ENCODE measurements at places on chromosomes 7 and 10. TPM values are rescaled to one million over a fixed set of nuclear protein-coding genes. Genes with fewer than 3 reads are reported as not detected.
A peak's percentile ranks its signal among the peaks of the same experiment; 100 is the strongest.

Gene SPDYE11
- total RNA-seq, result not detected

Gene PAPSS2
- 24.0 TPM for total RNA-seq

Gene HECW1
- total RNA-seq, result not detected

Gene GPER1
- 4.6 TPM for total RNA-seq

Gene PDE1C
- 50.8 TPM for total RNA-seq

Gene OGDHL
- total RNA-seq, result 4.2 TPM

Gene CYP3A7
- not detected for total RNA-seq

Gene SYT15
- 4.9 TPM for total RNA-seq

Gene GOLGA7B
- total RNA-seq, result 2.4 TPM

Gene PPP1R3C
- 173 TPM for total RNA-seq

Gene AKR1C4
- total RNA-seq, result not detected

Gene KCND2
- 0.41 TPM for total RNA-seq

DNA sequence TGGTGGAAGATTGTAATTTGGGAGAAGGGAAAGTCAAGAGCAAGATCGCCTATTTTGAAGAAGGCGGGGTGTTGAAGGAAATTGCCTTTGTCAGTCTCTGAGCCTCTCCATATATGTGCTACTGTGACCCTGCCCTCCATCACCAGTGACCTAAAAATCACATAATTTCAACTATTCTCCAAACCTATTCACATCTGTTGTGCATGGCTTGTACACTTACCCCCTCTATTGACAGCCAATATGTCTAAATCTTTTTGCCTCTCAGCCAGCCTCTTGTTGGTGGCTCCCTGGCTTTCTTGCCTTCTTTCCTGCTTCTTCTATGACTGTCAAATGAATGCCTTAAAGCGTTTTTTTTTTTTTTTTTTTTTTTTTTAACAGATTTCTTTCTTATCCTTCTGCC, 295.6 kb downstream of the AUTS2 start:
- no peak for DNase-seq

- DNase-seq, result no peak
Measured at GRCh38 chr7:106053109-106053508, 59.0 kb downstream of the SYPL1 start.

GRCh38 chr10:86644794-86645445, 9.4 kb upstream of the OPN4 start:
- DNase-seq, result no peak

DNA sequence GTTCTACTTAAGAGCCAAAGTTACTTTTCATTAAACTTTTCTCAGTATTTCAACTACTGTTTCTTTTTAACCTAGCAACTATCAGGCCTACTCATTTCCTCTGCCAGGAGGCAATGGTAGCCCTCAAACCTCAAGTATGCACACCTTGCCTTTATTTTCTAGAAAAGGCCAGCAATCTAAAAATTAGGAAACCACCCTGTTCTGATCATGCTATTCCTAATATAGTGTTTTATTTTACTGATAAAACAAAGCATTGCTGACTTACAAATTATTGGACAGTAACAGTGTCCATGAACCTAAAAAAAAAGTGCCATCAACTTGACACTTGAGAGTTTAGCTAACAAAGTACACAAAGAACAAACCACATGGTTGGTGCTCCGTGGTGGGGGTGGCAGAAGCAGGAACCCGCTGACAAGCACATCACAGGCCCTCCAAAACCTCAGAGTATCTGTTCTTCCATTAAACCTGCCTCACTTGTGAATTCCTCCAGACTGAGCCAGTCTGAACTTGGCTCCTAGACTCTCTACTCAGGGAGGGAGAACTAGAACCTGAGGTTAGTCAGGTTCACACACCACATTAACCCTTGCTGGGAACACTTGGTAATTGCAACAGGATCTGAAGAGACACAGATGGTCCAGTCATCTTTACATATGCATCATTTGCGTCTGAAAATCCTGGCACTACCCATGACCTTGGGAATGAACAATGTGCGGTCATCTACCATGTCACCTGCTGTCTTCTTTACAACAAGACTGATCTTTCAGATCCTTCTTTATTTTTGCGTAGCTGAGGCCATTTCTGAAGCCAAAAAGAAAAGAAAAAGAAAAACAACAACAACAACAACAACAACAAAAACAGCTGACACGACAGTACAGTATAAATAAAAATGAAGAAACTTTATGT, 31.9 kb downstream of the PIP4K2A start:
- DNase-seq, result no peak

GRCh38 chr10:34305189-34305588, 509.9 kb downstream of the PARD3 start:
- DNase-seq, result no peak

DNA sequence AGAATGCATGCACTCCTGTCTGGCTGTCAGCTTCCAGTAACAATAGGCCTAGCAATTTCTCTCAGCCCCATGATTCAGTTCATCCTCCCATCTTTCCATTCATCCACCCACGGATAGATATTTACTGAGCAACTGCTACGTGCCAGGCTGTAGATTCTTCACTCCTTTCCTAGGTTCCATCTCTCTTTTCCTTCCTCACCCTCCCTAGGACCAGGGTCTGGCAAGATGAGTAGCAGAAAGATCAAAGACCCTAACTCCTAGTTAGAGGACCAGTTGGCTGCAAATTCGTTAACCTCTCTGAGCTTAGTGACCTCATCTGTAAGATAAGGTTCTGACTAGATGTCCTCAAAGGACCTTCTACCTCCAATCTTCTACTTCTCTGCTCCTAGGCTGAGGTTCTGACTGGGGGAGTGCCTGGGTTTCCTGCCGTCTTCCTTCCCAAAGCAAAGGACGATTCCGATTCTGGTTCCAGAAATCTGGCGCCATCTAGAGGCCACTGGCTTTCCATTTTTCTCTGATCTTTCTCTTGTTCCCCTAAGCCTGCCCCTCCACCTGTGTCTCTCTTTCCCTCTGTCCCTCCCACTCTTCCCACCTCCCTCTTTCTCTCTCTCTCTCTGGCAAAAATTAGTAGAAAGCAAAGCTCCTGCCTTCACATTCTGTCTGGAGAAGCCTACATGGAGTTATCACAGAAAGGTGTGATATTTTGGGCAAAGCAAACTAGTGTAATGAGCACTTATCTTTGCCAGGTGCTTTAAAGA, 26.2 kb downstream of the TBATA start:
- DNase-seq, result peak; percentile 72

- DNase-seq, result no peak
Measured at GRCh38 chr7:120320218-120320961, 47.4 kb downstream of the KCND2 start.

DNA sequence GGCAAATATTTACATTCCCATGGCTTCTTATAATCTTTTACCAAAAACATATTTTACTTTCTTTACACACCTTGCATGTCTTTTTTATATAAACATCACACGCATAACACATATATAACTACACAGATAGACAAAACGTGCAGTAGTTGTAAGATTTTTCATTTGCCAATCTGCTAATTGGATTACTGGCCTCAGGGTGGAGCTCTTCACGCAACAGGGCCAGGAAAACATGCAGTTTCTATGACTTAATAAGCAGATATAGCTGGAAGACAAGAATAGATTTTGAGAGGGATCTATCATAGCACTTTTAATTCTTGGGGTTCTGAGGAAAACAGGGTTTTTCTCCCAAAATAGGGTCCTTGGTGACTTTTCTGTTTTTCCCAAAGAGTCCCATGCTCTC, 12.7 kb downstream of the ACADSB start:
- DNase-seq, result no peak

- no peak for DNase-seq
Measured at GRCh38 chr10:131933016-131933695, 32.3 kb downstream of the PPP2R2D start.

GRCh38 chr10:17240096-17240495, 12.1 kb downstream of the VIM start:
- DNase-seq, result no peak

DNA sequence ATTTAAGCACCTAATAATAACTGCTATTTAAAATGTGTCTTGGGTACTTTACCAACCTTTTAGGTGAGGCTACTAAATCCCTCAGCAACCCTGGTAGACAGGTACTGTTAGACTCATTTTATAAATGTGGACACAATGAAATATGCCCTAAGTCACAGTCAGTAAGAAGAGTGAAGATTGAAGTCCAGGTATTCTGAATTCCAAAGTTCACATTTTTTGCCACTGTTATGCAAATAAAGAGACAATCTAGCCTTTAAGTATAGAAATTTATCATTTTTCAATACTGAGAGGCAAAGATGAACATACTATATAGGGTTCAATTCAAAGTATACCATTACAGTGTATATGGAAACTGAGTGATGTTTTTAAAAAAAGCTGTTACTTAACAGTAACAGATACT, 102.7 kb downstream of the LMBR1 start:
- no peak for DNase-seq

DNA sequence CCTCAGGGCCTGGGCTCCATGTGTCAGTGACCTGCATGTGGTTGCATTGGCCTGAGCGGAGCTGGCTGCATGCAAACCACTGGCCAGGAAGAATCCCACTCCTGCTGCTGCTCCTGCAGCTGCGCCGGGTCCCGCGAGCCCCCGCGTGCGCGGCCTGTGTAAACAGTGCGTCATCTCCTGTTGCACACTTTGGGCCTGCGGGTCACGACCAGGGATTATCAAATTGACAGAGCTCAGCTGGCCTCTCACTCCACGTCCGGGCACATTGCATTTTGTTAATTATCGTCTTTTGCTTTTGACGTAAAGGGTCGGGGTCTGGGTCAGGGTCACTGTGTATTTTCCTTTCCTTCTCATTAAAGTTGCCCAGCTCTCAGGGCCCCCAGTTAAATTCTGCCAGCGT, 132.6 kb downstream of the RGS10 start:
- peak; percentile 89 for DNase-seq

- peak; percentile 43 for DNase-seq
Measured at GRCh38 chr10:70560511-70560941, 42.0 kb downstream of the PRF1 start.

GRCh38 chr7:5001911-5002310, 42.9 kb upstream of the MMD2 start:
- DNase-seq, result no peak

DNA sequence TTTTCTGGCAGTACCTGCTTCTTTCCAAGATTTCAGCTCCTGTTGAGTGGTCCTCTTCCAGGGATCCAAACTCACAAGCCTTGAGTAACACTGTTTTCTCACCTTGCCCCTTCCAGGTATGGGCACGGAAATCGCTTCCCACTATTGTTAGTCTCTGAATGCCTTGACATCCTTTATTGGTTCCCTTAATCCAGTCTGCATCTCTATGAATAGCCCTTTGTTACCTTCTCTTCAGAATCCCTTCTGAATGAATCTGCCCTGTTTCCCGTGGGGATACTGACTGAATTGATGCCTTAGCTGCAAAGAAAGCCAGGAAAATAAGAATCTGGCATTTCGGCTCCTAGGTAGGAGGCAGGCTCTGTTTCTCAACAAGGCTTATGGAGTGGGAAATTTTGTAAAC, 467.7 kb downstream of the PLXNA4 start:
- no peak for DNase-seq

GRCh38 chr7:29177963-29178600, 16.5 kb upstream of the CHN2 start:
- DNase-seq, result peak; percentile 69

GRCh38 chr10:125882596-125882995, 1.5 kb upstream of the DHX32 start:
- DNase-seq, result no peak

- DNase-seq, result no peak
Measured at GRCh38 chr10:127991543-127992255, 84.8 kb downstream of the PTPRE start.

DNA sequence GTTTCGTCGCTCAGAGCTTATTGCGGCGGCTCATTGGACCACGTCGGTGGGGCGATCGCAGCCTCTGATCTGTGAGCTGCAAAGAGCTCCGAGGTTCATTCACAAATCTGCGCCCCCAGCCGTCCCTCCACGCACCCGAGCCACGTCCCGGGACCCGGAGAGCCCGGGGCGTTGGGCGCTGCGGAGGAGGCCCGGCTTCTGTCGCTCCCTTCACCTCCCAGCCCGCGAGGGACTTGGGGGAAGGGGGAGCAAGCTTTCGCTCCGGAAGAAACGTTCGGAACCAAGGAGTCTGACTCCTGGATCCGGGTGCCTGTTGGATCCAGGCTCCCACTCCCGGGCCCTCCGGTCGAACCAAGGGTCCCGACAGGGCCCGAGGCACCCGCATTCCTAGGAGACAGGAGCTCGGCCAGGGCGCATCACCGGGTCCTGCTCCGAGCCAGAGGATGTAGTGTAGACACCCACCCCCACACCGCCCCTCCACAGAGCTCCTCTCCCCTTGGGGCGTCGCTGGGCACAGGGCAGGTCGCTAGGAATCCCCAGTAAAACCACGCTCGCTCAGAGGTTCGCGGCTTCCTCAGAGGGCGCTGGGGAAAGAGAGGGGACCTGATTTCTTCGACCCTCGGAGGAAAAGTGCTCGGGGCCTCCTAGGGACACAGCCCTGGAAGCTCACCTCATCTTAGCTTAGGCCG, 7.9 kb upstream of the EN2 start:
- DNase-seq, result no peak

GRCh38 chr7:140571538-140572122, 69.0 kb downstream of the DENND2A start:
- DNase-seq, result no peak

GRCh38 chr7:142188154-142188553, 69.7 kb downstream of the PRSS58 start:
- no peak for DNase-seq

DNA sequence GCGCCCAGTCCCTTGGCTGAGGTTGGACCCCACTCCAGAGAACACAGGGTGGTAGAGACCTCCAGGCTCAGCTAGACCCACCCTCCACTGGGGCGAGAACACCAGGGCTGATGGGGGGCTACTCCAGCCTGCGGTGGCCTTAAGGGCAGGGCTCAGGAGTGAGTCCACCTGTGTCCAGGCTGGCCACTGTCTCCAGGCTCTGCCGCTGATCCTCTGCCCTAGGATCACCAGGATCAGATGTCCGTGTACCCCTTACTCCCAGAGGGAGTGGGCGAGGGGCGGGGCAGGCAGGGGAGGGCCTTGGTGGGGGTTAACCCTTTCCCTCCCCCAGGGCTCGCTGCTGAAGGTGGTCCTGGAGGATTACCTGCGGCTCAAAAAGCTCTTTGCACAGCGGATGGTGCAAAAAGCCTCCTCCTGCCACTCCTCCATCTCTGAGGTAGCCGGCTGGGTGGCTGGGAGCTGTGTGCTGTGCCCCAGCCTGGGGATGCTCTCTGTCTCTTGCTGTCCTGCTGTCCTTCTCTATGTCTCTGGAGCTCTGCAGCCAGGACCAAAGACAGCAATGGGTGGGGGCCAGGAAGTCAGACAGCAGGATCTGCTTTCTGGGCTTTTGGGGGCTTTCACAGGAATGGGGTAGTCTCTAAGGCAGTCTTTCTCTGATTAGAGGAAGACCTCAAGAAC, 38.0 kb downstream of the PSAP start:
- DNase-seq, result no peak

GRCh38 chr7:56105508-56105907, 768 bp downstream of the CHCHD2 start:
- DNase-seq, result no peak
